ENCODE measurements at places on chromosomes 13 and 19.

DNA sequence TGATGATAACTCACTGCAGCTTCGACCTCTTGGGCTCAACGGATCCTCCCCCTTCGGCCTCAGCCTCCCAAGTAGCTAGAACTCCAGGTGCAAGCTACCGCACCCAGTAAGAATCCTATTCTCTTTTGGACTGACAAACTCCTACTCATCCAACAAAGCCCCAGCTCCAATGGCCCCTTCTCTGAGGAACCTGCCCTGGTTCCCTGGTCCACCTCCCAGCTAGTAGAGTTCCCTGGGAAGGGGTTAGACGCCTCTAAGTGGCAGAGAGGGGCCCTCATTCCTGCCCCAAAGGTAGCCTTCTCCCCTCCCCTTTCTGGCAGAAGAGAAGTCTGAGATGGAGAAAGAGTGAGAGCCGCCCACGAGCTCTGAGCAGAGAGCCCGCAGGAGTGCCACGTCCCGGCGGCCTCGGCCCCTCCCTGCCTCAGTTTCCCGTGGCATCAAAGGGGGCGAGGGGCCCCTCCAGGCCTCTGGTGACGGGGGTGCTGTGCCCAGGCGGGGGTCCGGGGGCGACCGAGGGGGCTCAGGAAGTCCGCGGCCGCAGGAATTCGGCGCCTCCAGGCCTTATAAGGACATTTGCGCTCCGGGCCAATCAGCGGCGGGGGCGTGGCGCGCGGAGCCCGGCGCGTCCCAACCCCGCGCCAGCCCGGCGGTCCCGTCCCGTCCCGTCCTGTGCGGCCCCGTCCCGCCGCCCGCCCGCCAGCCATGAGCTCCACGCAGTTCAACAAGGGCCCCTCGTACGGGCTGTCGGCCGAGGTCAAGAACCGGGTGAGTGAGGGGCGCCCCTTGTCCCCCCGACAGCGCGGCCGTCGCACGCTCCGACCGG, at the start of gene CNN2:
TSS of gene CNN2 (plus strand) at position 649 of the 823 bp plus-strand sequence. CDS start at position 703, 54 bp downstream.
- peak; percentile 82 for DNase-seq

- peak; percentile 64 for DNase-seq
These were observed at the start of gene FLT3 for GRCh38 chr13:28100150-28101121. FLT3 (minus strand) TSS chr13:28100576; CDS start chr13:28100510, 66 bp downstream.

DNA sequence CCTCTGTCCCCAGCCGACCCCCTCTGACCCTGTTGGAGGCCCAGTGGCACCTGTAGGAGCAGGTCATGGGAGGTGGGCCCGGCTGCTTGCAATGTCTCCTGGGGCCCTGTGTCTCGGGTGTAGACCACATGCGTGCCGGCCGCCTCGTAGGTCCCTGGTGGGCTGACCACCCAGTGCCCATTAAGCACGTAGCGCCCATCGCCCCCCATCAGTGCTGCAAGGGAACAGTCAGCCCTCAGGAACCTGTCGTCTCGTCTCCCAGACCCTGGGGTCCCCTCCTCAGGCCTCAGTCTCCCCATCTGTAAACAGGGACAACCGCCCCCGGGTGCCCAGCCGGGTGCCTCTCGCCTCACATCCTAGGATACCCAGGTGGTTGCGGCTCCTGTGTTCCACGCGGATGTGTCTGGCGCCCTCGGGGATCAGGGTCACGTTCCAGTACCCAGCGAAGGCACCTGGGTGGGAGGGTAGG, 5.6 kb downstream of the ADAMTSL5 start:
- DNase-seq: no peak

GRCh38 chr13:45436332-45436731, 18.2 kb upstream of the SLC25A30 start:
- no peak for DNase-seq

DNA sequence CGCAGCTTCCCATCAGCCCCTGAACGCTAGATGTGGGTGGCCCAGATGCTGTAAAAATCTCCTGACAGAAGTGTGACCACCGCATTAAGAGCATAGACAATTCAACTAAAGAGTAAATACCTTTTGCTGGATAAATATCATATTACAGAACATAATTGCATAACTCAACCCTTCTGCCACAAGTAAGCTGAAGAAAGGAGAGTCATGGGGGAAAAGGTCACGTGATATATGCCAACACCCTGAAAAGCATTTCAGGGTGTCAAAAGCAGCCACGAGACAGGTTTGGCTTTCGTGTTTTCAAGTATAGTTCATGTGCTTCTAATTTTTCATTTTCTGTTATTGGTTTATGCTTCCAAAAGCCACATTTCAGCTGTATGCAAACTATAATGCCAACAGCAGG, 71.3 kb downstream of the LHFPL6 start:
- no peak for DNase-seq

DNA sequence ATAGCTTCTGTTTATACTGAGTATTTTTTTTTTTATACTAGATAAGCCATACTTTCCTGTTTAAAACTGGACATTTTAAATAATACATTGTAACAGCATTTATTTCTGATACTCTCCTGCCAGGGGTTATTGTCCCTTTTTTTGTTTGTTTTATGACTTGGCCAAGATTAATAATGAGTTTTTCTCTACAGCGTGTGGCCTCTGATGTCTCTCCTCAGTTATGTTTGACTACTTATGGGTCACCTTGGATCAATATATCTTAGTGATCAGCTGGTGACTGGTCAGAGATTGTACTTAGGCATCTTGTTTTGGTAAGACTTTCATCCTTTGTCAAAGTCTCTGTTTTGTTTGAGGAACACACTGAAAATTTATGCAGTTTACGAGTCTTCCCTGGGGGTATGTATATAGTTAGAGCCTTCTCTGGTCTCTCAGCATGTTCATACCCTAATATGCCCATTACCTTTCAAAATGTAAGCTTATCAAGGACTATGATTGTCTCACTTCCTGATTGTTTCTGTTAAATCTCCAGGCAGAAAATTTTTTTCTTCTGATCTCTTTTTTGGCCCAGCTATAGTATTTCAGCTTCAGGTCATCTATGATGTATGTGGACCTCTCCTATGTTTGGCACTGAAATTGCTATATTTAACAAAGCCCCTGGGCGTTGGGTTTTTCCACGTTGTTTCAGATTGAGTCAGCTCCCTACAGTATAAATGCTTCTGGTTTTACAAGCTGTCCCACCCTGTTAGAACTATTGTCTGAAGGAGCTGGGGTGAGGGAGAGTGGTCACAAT, 87.9 kb downstream of the URI1 start:
- DNase-seq: no peak

GRCh38 chr19:9940778-9941177, 4.5 kb upstream of the OLFM2 start:
- DNase-seq: no peak

GRCh38 chr19:42099336-42099925, 23.5 kb downstream of the ZNF574 start:
- DNase-seq: no peak

DNA sequence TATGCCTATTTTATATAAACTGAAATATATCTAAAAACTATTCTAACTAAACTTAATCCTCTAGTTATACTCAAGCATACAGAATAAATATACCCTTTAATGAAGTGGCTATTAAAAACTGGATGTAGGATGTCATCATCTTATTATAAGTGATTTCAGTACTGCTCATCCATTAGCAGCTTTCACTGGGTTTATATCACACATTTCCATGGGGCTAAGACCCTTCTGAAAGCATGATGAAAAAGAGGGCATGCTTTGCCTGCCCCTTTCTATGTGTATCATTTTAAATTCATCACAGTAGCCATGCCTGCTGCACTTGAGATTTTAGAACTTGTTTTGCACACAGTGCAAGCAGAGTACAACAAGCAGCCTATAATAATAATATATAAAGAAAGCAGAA, 477.5 kb downstream of the SLITRK6 start:
- no peak for DNase-seq

GRCh38 chr19:19459073-19459472, 53.6 kb downstream of the GATAD2A start:
- no peak for DNase-seq
